ENCODE measurements at places on chromosomes 1 and 21. TPM values are rescaled to one million over a fixed set of nuclear protein-coding genes. Genes with fewer than 3 reads are reported as not detected.
A peak's percentile ranks its signal among the peaks of the same experiment; 100 is the strongest.

GRCh38 chr21:45135122-45135521 lies 60.7 kb downstream of the ADARB1 start:
- DNase-seq, result no peak

DNA sequence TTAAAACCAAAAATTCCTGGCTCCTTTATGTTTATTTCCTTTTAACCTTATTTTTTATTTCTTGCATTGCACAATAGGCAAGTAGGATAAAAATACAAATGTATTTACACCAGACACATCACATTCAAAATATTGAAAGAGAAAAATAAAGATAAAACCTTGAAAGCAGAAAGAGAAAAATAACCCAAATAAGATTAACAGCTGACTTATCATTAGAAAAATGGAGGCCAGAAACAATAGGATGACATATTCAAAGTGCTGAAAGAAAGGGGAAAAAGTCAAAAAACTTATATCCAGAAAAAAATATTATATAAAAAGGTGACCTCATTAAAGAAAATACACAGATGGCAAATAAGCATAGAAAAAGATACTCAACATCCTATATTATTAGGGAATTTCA lies 459.4 kb downstream of the NUF2 start:
- no peak for DNase-seq

- DNase-seq, result no peak
These were observed 64.0 kb downstream of the CHD5 start for GRCh38 chr1:6116137-6116536.

GRCh38 chr1:3611170-3612019 lies at the start of gene MEGF6:
TSS of gene MEGF6 (minus strand) at chr1:3611508. CDS start at chr1:3611268, 240 bp downstream.
- peak; percentile 53 for DNase-seq

DNA sequence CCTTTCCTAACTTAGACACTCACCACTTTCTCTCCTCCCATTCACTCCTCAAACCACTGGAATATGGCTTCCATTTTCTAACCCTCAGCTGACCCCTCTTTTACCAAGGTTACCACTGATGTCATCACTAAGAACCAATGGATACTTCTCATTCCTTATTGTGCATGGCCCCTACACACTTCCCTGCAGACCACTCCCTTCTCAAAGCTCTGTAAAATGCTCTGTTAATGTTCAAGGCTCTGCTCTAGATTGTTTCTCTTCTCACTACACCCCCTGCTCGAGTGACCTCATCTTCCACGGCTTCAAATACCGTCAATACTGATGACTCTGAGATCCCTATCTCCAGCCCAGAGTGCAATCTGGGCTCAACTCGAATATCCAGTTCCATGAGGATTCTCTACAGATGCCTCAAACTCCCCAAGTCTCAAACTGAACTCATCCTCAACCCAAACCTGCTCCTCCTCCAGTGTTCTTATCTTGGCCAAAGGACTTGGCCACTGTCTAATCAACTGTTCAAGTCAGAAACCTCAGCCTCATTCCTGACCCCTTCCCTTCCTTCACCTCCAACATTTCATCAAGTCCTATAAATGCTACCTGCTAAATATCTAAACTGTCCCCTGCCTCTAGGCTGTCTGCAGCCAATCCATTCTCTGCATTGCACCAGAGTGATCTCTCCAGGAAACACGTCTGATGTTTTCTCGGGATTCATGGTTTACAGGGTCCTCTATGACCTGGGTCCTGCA lies 41.3 kb upstream of the BMP8B start:
- DNase-seq, result no peak

DNA sequence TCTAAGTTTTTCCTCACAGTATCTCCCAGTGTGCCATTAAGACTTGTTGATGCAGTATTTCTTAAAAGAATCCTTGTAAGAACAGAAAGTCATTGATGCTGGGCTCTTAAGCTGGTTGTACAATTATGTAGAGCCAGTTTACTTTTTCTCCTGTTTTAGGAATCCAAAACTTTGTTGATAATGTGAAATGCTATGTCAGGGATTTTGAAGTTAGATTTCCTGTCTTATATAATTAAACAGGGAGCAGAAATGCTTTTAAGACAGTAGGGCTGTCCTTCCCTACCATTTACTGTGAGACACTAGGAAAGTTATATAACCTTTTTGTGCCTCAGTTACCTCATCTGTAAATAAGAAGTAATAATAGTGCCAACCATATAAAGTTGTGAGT lies 26.0 kb downstream of the CCDC18 start:
- no peak for DNase-seq

DNA sequence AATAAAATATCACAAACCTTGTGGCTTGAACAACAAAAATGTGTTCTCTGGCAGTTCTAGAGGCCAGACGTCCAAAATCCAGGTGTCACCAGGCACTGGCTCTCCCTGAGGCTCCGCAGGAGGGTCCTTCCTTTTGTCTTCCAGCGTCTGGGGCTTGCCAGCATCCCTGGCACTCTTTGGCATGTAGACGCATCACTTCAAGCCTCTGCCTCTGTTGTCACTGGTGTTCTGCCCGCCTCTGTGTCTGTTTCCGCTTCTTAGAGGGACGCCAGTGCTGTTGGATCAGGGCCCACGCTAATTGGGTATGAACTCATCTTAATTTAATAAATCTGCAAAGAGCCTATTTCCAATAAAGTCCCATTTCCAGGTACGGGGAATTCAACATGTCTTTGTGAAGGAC lies 273.7 kb upstream of the C1orf174 start:
- no peak for DNase-seq

- no peak for DNase-seq
These were observed 510.9 kb upstream of the DAB1 start for GRCh38 chr1:57934745-57935144.

- no peak for DNase-seq
These were observed 18.2 kb downstream of the CRYZ start for GRCh38 chr1:74714429-74715235.

BCL10 gene
- total RNA-seq, result 28.5 TPM

HTR6 gene
- total RNA-seq, result not detected

CTTNBP2NL gene
- total RNA-seq, result 17.9 TPM

REN gene
- total RNA-seq, result not detected

TPM3 gene
- total RNA-seq, result 352 TPM

TMOD4 gene
- not detected for total RNA-seq
